ENCODE measurements at places on chromosomes 7 and 10. TPM values are rescaled to one million over a fixed set of nuclear protein-coding genes. Genes with fewer than 3 reads are reported as not detected.

DNA sequence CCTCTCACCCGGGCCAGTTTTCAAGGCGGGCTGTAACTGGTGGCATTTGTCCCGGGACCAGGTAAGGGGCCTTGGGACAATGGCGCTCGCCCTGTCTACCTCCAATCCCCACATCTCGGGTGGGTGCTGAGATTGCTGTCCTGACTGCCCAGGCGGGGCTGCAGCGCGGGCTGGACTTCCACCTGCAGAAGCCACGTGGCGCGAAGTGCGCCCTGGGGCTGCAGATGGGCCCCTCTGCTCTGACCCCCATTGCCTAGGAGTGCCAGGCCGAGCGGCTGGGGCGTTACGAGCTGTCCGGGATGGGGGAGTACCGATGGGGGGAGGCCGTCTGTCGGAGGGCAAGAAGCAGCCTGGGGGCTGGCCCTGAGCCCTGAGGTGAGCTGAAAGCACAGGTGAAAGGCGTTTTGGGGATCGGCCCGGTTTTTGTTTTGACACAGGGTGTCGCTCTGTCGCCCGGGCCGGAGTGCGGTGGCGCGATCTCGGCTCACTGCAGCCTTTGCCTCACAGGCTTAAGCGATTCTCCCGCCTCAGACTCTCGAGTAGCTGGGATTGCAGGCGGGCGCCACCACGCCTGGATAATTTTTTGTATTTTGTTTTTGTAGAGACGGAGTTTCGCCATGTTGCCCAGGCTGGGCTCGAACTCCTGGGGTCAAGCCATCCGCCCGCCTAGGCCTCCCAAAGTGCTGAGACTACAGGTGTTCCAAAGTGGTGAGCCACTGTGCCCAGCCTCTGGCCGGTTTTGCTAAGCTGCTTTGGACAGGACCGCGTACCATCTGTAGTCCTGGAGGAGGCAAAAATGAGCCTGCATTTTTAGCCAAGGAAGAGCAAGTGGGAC is at the start of gene SFXN2:
Gene SFXN2, plus strand, starts transcription at position 16 of the 835 bp plus-strand sequence. CDS start 12,001 bp downstream, outside the sequence.
- peak within 1 kb of the TSS; percentile 87 for H3K27ac ChIP-seq
- H3K4me1 ChIP-seq = peaks cover 3% of the 10 kb centered on the region
- H3K4me3 ChIP-seq = peak within 1 kb of the TSS; percentile 64
- no peak for DNase-seq
- no peaks in the 10 kb centered on the region for H3K27me3 ChIP-seq

DNA sequence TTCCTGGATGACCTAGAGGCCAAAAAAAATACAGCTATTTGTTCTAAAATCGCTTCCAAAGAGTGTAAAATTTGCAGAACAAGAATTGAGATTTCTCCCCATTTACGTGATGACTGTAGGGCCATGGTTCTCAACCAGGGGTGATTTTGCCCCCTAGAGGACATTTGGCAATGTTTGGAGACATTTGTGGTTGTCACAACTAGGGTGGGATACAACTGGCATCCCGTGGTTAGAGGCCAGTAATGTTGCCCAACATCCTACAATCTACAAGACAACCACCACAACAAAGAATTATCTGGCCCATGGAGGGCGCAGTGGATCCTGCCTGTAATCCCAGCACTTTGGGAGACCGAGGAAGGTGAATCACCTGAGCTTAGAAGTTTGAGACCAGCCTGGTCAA is 22.8 kb upstream of the MALSU1 start:
- H3K4me1 ChIP-seq = no peaks in the 10 kb centered on the region
- no peak overlapping the region for H3K4me3 ChIP-seq
- no peak overlapping the region for H3K27ac ChIP-seq
- peaks cover 3% of the 10 kb centered on the region for H3K36me3 ChIP-seq
- no peak for DNase-seq

DNA sequence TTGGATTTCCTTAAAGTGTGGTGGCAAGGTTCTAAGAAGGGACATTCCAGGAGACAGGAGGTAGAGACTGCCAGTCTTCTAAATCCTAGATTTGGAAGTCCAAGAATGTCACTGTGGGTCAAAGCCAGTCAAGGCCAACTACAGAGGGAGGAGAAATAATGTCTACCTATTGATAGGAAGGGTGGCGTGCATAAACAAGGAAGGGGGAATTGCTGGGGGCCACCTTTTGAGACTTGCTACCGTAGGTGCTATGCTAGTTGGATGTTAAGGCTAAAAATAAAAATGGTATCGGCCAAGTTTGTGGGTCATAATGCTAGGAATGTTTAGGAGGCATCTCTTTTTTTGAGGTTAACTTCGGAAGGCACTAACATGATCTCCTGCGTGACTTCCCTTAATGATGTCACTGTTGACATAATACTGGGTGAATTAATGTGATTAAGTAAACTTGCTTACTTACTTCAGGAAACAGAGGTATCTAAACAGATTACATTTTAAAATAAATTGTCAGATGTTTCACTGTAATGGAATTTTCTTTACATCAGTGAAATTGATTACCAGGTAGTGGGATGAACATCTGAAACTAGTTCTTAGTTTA is 4.8 kb downstream of the BTRC start:
- no peak overlapping the region for H3K4me3 ChIP-seq
- no peaks in the 10 kb centered on the region for H3K36me3 ChIP-seq
- H3K4me1 ChIP-seq = peaks cover 14% of the 10 kb centered on the region

DNA sequence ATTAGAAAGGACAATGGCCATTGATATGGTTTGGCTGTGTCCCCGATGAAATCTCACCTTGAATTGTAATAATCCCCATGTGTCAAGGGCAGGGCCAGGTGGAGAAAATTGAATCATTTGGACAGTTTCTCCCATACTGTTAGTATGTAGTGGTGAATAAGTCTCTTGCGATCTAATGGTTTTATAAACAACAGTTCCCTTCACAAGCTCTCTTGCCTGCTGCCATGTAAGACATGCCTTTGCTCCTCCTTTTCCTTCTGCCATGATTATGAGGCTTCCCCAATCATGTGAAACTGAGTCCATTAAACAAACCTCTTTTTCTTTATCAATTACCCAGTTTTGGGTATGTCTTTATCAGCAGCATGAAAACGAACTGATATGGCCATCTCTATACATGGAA is 302.7 kb downstream of the SFMBT2 start:
- DNase-seq = no peak
- no peak overlapping the region for H3K4me3 ChIP-seq
- no peaks in the 10 kb centered on the region for H3K36me3 ChIP-seq

DNA sequence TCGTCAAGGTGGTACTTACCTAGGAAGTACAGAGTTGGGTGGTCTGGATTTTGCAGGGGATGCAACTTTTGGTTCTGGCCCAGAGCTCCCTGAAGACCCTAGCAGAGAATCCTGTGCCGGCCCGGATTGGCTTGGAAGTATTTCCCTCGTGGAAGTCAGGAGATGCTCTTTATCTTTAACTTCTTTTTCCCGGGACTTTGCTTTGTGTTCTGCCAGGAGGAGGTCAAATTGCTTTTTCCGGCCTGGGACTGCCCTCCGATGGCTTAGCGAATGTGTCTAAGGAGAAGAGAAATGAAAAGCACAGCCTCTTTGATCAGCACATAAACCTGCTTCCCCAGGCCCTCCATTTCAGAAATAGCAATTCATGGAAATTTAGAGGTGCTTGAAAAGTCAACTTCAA is 57.0 kb upstream of the EFCAB10 start:
- no peak overlapping the region for H3K4me3 ChIP-seq
- peaks cover 8% of the 10 kb centered on the region for H3K36me3 ChIP-seq
- H3K27me3 ChIP-seq = no peaks in the 10 kb centered on the region
- no peak for DNase-seq
- H3K27ac ChIP-seq = no peak overlapping the region

WEE2 gene
- not detected for total RNA-seq

STEAP1B gene
- total RNA-seq = 1.5 TPM
